ENCODE measurements at places on chromosomes 12 and 14. TPM values are rescaled to one million over a fixed set of nuclear protein-coding genes. Genes with fewer than 3 reads are reported as not detected.

WSCD2 gene
- total RNA-seq = not detected

DNAH10 gene
- total RNA-seq = under 0.01 TPM

ACOT6 gene
- total RNA-seq = 0.29 TPM

CLEC4D gene
- not detected for total RNA-seq

ADAM21 gene
- total RNA-seq = 0.19 TPM

FRMD6 gene
- 202 TPM for total RNA-seq

TBX3 gene
- total RNA-seq = 1.8 TPM

PPP1CC gene
- 145 TPM for total RNA-seq

POTEG gene
- not detected for total RNA-seq

ENDOU gene
- not detected for total RNA-seq

DPPA3 gene
- not detected for total RNA-seq

TMTC1 gene
- total RNA-seq = 1.2 TPM

SLC8A3 gene
- 0.33 TPM for total RNA-seq

RHOJ gene
- 209 TPM for total RNA-seq

SLC5A8 gene
- total RNA-seq = not detected

RPS6KA5 gene
- 6.0 TPM for total RNA-seq

KRT79 gene
- not detected for total RNA-seq

CSRP2 gene
- 6.5 TPM for total RNA-seq

EGLN3 gene
- 5.2 TPM for total RNA-seq

TCL1B gene
- not detected for total RNA-seq

PZP gene
- total RNA-seq = 0.98 TPM

CACNA2D4 gene
- 0.65 TPM for total RNA-seq

MMP14 gene
- 400 TPM for total RNA-seq

DDX23 gene
- 63.4 TPM for total RNA-seq

SLC2A14 gene
- total RNA-seq = not detected

BHLHE41 gene
- total RNA-seq = 0.67 TPM

CMA1 gene
- total RNA-seq = not detected

ALG10B gene
- 3.9 TPM for total RNA-seq

PTGES3 gene
- 85.3 TPM for total RNA-seq

DAO gene
- not detected for total RNA-seq

PWP1 gene
- total RNA-seq = 151 TPM

IL22 gene
- total RNA-seq = not detected

C12orf54 gene
- total RNA-seq = not detected

MSI1 gene
- total RNA-seq = not detected

MOK gene
- total RNA-seq = 5.4 TPM

SRGAP1 gene
- 6.9 TPM for total RNA-seq

PTCSC3 gene
- not detected for total RNA-seq

RTL1 gene
- total RNA-seq = not detected

NOVA1 gene
- total RNA-seq = 1.3 TPM

SLC25A47 gene
- total RNA-seq = 0.33 TPM

IFNG-AS1 gene
- not detected for total RNA-seq

FOXN4 gene
- not detected for total RNA-seq

KIF26A gene
- total RNA-seq = 14.6 TPM

IGFBP6 gene
- 8.5 TPM for total RNA-seq

PRKCH gene
- total RNA-seq = 194 TPM

NANOG gene
- total RNA-seq = not detected

SCN8A gene
- total RNA-seq = 2.5 TPM

CDCA3 gene
- 8.2 TPM for total RNA-seq

SLC6A15 gene
- 2.3 TPM for total RNA-seq

ADCY6 gene
- 30.6 TPM for total RNA-seq

SRRM4 gene
- not detected for total RNA-seq

LRRC43 gene
- 3.3 TPM for total RNA-seq

FOXG1 gene
- not detected for total RNA-seq

SERPINA9 gene
- total RNA-seq = not detected

SUDS3 gene
- 27.1 TPM for total RNA-seq

PLA2G1B gene
- not detected for total RNA-seq

EFS gene
- total RNA-seq = not detected

CHGA gene
- total RNA-seq = not detected
